ENCODE measurements at places on chromosomes 6 and 20.

GRCh38 chr20:16671753-16672152 lies 58.1 kb upstream of the SNRPB2 start:
- no peak for DNase-seq

DNA sequence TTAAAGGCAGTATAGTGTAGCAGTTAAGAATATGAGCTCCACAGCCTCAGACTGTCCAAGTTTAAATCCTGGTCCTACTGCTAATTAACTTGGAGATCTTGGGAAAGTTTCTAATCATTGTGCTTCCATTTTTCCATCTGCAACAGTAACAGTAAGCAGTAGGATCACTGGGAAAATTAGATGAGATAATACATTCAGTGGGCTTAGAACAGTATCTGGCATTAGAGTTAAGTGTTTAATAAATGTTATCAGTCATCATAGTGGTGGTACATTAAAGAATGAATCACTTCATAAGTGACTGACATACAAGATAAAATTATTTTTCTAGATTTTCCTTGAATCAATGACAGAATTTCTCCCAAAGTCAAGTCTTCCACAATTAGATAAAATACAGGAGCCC lies 5.0 kb downstream of the NHSL1 start:
- DNase-seq, result no peak

DNA sequence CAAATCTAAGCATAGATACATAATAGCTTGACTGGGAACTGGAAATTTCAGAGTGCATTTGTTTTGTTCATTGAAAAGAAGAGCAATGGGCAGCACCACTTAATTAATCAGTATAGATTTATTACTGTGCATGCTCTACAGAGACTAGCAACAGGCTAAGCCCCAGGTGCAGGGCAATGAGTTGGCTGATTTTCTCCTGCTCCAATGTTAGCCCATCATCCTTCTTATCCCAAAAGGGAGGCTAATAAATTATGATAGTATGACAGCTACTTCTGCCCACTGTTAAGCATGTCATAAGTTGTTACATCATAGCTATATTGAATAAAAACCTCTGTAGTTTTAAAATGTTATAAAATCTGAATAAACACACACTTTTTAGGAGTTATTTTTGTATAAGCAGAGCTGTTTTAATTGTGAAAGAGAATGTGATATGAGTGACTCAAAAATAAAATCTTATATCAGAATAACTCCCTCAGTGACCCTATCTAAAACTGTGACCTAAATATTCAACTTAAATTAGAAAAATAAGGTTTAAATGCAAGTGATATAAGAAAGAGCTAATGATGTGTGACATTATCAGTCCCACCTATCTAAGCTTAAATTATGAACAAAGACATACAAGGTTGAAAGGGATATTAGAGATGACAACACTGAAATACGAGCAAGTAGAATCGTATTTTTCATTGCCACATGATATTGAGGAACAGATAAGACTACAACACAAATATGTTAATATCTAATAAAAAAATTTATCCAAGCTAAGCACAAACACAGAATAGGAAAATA lies 967.3 kb upstream of the ADGRB3 start:
- no peak for DNase-seq

DNA sequence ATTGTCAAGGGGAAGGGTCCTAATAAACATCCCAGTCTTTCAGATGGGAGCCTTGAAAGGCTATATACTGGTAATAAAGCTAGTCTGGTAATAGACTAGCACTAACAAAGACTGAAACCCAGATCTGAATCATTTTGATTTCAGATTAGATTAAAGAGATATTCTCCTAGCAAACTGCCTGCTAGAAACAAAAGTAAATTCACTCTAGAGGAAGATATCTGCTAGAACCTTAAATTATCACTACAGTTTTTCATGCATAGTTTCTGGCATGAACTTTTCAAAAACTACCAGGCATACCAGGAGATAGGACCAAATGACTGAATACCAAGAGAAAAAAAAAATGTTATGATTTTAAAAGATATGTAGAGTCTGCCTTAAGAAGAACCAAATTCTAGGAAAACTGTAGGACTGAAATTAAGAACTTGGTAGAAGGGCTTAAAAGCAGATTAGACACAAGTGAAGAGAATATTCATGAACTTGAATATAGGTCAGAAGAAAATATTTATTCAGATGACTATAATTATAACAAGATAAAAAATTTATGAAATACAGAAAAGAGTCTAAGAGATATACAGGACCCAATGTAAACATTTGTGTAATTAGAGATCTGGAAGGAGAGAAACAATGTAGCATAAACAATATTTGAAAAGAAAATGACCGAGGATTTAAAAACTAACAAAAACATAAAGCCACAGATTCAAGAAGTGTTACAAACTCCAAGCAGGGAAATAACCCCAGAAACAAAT lies 141.6 kb downstream of the FOXO3 start:
- DNase-seq, result no peak

DNA sequence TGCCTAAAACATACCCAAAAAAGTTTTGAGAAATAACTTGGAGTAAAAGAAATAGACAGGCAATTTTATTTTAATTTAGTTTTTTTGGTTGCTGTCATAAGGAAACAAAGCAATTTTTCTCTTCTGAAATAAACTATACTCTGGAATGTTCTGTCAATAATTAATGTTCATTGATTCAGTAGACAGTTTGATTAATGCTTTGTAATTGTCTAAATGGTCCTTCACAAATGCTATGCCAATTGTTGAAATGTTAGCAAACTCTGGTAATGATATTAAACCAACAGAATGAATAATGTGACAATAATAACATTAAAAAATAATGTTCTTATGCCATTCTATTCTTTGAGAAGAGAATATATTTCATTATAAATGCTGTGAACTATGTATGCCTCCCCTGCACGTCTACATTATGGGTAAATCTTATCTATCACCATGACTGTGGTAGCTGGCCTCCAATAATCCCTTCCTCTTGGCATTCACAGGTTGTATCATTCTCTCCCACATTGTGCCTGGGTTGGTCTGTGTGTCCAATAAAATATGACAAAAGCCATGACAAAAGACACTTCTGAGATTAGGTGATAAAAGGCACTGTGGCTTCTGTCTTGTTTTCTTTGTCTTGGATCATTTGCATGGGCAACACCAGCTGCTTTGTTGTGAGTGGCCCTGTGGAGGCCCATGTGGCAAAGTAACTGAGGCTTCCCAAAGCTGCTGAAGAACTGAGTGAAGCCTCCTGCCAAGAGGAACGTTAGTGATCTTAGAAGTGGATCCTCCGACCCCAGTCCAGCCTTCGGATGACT lies 25.1 kb downstream of the IL20RA start:
- DNase-seq, result no peak

DNA sequence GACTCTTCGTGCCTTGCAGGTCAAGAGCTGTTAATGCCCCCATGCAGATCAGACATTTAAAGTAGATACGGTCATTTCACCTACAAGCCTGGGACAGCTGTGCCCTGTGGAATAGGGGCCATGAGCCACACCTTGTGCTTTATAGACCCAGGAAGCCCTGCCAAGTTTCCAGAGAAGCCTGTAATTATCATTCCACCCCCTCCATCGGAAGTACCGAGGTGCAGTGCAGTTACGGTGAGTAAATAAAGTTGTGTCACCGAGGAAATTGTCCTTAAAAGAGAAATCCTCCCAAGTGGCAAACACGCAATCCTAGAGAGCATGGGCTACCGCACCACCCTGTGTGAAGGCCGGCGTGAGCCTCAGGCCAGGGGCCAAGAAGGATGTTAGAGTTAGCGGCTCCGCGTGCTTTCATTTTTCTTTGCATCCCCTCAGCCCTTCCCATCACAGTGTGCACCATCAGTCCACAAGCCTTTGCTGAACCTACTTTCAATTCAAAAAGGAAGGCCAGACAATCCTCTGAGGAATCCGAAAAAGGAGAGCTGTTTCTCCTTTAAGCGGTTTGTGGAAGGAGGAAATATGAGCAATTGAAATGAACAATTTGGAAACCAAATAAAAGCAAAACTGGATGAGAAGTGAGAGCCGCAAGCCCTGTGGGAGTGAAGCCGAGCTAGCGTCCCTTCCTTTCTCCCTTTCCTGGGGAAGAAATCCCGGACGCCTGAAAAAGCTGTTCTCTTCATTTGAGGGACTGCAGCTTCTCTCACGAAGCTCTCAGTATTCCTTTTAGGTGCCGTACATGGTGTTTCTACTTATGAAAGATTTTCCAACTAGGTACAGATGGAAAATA lies 183.3 kb upstream of the PDE10A start:
- DNase-seq, result no peak

- DNase-seq, result no peak
Measured at GRCh38 chr6:34005901-34006531, 139.9 kb downstream of the GRM4 start.

DNA sequence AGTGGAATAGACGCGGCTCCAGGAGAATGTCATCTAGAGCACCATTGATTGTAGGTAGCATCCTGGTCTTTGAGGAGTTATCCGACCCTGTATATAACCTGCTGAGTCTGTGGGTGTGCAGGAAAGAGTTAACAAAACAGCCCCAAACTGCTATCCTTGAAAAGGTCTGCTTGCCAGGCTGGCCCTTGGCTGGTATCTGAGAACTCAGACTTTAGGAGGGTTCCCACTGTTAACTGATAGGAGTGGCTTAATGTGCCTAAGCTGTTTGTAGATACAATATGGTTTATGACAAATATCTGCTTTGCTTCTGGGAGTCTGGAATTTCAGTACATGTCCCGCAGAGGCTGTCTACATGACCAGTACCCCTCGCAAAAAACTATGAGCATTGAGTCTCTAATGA lies 27.6 kb upstream of the MCUR1 start:
- no peak for DNase-seq

GRCh38 chr6:56753811-56754210 lies 111.1 kb upstream of the DST start:
- no peak for DNase-seq

- DNase-seq, result no peak
Measured at GRCh38 chr6:157629220-157629619, 193.8 kb upstream of the SNX9 start.

DNA sequence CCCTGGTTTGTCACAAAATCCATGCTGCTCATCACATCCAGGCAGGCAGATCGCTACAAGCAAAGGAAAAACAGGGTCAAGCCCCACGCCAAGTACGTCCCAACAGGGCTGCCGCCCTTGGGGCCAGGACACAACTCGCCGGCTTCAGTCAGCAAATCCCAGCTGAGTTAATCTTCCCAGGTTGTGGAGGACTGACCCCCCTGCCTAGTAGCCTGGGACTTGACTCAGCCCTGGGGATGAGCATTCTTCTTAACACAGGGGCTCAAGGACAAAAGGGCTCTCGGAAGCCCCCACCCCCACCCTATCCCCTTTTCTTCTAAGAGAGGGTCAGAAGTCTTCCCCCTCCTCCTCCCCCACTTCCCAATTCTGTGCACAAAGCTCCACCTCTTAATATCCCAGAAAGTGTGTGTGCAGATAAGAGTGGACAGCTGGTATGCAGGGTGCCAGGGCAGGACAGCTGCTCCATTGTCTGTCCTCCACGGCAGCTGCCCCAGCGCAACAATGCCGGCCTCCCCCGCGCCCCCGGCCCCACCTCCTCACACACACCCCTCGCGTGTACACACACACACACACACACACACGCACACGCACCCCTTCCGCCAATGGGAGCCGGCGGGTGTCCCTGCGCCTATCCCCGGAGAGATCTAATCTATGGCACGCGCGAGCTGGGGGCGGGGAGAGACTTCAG lies 4.5 kb downstream of the DLL1 start:
- DNase-seq, result no peak

GRCh38 chr20:58688414-58688813 lies 4.2 kb upstream of the NPEPL1 start:
- DNase-seq, result no peak

DNA sequence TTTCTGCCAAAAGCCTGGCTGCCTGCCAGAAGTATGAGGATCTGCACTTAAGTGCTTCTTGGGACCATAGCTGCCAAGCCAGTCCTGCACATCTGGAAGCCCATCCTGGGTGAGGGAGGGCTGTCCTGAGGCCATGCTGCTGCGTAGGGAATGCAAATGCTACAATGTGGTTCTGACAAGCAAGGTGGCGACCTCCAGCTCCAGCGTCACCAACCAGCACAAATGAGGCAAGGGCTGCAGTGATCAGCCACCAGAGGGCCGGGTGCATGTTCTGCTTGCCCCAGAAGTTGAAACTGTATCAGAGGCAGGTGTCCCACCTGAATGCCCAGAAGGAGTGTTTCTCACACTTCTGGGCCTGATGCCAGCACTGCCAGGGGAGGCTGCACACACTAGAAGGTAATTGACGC lies 99.1 kb upstream of the KCNQ5 start:
- DNase-seq, result peak; percentile 15

DNA sequence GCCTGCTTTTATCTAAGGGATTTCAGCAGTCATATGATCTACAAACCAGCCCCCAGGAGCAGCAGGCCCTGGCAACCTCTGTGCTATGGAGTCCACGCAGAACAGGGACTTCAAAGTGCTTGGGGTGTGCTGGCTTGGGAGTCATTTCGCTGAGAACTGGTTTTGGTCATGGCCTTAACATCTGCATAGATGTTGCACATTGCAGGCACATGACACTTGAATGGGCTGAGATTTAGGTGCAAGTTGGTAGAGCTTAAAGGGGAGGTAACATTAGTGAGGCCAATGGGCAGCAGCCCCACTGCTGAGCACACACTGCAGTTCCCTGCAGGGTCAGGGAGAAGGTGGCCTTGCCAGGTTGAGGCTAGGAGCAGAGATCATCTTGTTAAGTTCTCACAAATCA lies 43.6 kb downstream of the RREB1 start:
- DNase-seq, result no peak

- no peak for DNase-seq
Measured at GRCh38 chr6:118280210-118280609, 267.9 kb upstream of the PLN start.

DNA sequence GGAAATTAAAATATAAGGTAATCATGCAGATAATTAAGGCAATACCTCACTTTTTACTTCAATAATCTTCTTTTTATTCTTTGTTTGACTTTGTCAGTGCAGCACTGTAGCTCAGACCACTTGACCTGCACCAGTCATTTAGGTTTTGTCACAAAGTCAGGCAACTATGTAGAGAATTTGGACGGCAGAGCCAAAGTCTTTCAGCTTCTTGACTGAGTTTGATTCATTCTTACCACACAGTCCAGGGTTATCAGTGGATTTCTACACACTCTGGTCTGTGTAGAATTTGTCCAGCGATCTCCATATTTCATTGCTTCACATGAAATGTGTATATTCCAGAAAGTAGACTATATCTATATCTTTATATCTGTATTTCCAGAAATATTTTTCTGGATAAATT lies 107.3 kb downstream of the TFAP2B start:
- no peak for DNase-seq

DNA sequence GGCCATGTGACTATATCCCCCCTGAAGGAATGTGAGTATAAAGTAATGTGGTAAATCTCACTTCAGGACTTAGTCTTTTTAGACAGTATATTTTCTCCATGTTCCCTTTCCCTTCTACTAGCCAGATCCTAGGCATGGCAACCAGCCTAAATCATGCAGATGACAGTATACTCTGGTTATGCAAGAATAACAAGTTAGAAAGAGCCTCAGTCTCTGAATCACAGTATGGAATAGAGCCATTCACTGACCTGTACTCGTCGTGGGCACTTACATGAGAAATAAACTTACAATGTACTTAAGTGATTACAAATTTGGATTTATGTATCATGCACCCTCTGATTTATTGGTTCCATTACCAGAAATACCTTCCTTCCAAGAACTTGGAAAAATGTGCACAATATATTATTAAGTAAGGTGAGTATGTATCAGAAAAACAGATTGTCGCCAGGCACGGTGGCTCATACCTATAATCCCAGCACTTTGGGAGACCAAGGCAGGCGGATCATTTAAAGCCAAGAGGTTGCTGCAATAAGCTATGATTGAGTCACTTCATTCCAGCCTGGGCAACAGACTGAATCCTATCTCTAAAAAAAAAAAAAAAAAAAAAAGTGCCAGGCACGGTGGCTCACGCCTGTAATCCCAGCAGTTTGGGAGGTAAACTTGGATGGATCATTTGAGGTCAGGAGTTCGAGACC lies 25.1 kb upstream of the FAM8A1 start:
- DNase-seq, result no peak

GRCh38 chr6:6533176-6533575 lies 55.3 kb upstream of the LY86 start:
- DNase-seq, result no peak

Data from stimulated activated naive CD8-positive, alpha-beta T cell treated with anti-CD3 and anti-CD28 coated beads, Interleukin-15, amount 100 ng/mL, for 72 hours (primary cell).